Activated T-helper 17 cell treated with anti-CD3 and anti-CD28 coated beads, Interleukin-2, amount 50 U/mL, for 72 hours (primary cell): ENCODE measurements at places on chromosomes 13 and 19.

GRCh38 chr13:36354842-36355623 lies 8.8 kb upstream of the SPART start:
- no peak for ATAC-seq

DNA sequence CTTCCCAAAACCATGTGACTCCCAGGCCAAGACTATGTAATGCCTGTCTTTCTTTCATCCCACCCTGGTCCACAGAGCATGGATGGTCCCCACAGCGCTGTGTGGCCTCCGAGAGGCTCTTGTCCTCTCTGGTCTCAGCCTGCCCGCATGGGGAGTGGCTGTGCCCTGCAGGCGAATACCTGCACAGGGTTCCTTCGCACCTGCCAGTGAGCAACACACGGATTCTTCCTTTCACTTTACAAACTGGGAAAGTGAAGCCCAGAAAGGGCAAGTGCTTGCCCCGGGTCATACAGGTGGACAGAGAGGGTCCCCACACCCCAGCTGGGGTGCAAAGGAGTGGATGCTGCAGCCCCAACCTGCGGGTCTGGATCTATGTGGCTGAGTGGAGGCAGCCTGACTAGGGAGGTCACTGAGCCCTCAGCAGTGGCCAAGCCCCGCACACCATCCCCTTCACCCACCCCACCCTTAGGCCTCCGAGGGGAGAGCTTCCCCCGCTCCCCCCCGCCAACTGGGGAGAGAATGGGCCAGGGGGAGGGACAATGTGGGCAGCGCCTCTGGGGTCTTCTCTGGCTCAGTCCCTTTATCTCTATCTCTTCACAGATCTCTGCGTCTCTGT lies 747 bp upstream of the MARK4 start:
- no peak for ATAC-seq

GRCh38 chr13:110633776-110634175 lies 18.4 kb downstream of the NAXD start:
- ATAC-seq, result no peak

- no peak for ATAC-seq
Observed at GRCh38 chr19:4578552-4579248, 19.2 kb upstream of the SEMA6B start.

GRCh38 chr13:21703846-21704245 lies 33.0 kb downstream of the FGF9 start:
- no peak for ATAC-seq

DNA sequence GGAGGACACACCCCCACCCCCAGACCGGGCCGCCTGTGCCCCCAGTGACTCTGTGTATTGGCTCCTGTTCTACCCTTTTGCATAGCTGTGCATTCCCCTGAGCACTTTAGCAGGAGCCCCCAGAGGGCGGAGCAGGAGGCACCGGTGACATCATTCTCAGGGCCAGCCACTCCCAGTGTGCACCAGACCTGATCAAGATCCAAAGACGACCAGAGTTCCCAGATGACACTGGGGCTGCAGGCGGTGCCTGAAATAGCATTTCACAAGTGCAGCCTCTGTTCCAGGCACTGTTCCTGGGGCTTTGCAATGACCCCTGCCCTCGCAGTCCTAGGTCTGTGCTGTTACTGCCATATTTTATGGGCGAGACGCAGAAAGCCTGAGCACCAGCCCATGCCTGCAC lies 14.5 kb upstream of the PTPRS start:
- ATAC-seq, result no peak

GRCh38 chr19:58550362-58551122 lies 4.4 kb downstream of the CHMP2A start:
- no peak for ATAC-seq

DNA sequence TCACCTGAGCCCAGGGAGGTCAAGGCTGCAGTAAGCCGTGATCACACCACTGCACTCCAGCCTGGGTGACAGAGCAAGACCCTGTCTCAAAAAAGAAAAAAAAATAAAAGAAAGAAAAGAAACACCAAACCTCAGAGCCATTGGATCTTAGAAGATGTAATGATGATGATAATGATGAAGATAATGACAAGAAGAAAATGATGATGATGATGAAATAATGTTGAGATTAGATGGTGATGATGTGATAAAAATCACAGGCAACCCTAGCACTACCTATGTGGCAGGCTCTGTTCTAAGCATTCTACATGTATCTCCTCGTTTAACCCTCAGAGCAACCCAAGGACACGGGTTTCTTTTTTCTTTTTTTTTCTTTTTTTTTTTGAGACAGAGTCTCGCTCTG lies 20.1 kb upstream of the HNRNPUL1 start:
- ATAC-seq, result no peak
